ENCODE measurements at places on chromosomes 3 and 15.

DNA sequence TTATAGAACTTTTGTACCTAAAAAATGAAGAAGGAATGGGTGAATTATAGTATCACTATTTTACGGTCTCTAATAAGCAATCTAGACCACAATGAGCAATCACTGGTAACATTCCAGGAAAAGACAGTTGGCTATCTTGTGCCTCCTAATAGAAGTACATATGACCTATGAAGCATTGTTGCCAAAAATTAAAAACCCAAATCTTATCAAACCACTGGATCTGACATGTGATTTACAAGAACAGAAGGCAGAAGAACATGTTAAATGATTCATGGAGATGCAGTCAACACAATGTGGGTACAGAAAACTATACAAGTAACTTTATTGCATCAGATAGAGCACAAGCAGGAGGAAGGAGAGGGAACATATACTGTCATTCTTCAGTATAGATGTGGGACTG is 14.5 kb upstream of the HYKK start:
- DNase-seq = no peak

- DNase-seq = no peak
Observed at GRCh38 chr3:11282250-11283138, 10.3 kb downstream of the ATG7 start.

GRCh38 chr3:110903771-110904519 is 167.7 kb upstream of the NECTIN3 start:
- no peak for DNase-seq

DNA sequence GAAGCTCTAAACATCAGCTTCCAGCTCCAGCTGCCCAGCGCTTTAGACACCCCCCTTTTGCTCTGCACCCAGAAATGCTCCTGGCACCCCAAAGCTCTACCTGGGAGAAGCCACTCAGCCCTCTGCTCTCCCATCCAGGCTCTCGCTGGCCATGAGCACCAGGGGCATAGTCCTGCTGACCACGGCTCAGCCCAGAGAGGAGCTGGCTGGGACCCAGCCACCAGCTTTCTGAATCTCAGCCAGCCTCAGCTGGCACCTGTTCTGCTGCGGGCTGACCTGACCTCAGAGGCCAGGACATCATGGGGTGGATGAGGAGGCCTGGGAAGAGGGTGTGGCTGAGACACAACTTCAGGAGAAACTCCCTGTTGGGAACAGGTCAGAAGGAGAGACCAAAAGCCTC is 8.6 kb downstream of the NTRK3 start:
- DNase-seq = no peak

DNA sequence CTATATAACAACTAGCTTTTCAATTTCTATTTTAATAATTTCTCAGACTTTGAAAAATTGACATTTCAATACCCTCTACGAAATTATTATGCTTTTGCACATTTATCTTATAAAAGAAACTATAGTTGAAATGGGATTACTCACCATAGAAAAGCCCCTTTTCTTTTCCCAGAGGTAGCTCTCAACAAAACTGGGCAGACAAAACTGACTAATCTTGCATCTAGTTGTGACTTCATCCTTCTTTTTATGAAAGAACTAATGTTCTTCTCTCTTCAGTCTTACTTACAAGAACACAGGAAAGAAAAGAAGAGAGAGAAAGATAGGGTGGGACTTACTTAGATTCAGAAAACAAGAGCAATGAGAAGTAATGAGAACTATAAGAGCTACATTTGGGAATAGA is 61.0 kb downstream of the GPR160 start:
- DNase-seq = no peak
